Fibroblast of mammary gland (primary cell): ENCODE measurements at places on chromosomes 2 and 18.

- no peak for DNase-seq
Measured at GRCh38 chr2:64698177-64698643, 44.5 kb upstream of the SERTAD2 start.

DNA sequence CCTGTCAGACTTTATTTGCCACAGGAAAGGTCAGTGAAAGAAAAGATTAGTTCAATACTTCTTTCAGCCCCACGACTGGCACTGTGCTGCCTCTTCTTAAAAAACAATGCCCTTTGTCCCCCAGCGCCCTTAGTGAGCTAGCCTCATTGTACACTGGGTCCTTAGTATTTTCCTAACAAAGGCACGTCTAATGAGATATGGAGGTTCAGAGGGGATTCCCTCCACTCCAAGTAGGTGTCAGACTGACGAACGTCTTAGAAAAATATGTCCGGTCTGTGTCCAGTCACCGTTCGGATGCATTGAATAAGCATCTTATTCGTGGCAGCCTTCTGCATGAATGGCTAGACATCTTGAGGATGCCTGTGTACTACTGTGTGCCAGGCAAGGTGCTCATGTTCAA lies 1.1 kb downstream of the FECH start:
- peak; percentile 25 for DNase-seq

DNA sequence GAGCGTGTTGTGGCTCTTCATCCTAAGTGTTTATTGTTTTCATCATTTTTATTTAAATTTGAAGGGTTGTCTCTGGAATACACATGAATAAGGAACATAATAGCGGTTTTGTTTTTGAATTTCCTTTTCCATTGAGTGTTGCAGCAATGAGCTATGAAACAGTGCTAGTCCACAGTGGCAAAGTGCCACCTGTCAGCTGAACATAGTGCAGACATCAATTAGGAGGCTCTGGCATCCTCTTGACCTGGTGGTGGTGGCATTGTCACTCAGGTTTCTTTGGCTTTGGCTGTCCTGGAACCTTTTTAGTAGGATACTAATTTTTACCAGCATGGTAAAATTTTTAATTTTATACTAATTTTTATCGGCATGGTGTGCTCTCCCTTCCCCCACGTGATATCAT lies 63.2 kb downstream of the UGGT1 start:
- DNase-seq = no peak

- no peak for DNase-seq
Measured at GRCh38 chr2:237490009-237490711, 3.1 kb downstream of the MLPH start.

DNA sequence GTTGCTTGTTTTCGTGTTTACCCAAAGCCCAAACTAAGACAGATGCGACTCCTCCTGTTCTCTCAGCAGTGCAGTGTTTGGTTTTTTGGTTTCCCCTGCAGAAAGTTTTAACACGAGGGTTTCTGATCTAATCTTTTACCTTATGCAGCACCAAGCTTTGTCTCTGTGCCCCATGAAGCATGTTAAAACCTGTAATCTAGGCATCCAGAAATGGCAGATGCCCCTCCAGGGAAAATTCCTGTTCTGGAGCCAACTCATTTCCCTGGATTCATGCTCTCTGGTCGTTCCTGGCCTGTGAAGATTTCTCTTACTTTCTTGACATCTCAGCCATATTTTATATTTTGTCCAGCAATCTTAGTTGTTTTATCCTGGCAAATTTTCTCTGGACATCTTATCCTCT lies 91.5 kb downstream of the LTBP1 start:
- no peak for DNase-seq
